ENCODE measurements at places on chromosomes 4 and X.

- no peak for DNase-seq
These were observed 73.3 kb downstream of the MANBA start for GRCh38 chr4:102687373-102687981.

- no peak for DNase-seq
These were observed 22.6 kb downstream of the ANXA5 start for GRCh38 chr4:121674191-121674590.

- DNase-seq = no peak
These were observed 240.5 kb downstream of the CFAP47 start for GRCh38 chrX:36160081-36160480.

DNA sequence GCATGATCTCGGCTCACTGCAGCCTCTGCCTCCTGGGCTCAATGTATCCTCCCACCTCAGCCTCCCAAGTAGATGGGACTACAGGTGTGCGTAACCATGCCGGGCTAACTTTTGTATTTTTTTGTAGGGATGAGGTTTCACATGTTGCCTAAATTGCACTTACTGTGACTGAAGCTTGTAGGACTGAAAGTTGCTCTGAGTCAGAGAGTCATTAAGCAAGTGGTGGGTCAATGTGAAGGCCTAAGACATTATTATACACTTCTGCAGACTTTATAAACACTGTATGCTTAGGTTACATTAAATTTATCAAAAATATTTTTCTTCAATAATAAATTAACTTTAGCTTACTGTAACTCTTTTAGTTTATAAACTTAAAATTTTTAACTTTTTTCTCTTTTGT, 170.2 kb downstream of the FAT4 start:
- DNase-seq = no peak

- no peak for DNase-seq
These were observed 36.3 kb upstream of the ZFX start for GRCh38 chrX:24113181-24113580.

DNA sequence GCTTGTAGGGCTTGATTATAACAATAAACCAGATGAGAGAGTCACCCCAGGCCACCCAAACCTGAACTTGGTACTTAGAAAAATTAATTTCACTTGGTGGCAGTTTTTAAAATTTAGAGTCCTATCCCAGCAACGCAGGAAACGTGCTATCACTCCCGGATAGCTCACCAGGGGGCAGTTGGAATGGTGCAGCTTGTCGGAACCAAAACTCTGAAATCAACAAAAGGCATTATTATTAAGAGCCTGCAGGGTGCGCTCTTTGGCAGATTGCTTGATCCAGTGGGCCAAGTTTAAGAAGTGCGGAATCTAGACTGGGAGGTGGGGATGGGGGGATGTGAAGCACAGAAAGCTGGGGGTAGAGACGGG, 2.4 kb downstream of the FRAS1 start:
- no peak for DNase-seq

DNA sequence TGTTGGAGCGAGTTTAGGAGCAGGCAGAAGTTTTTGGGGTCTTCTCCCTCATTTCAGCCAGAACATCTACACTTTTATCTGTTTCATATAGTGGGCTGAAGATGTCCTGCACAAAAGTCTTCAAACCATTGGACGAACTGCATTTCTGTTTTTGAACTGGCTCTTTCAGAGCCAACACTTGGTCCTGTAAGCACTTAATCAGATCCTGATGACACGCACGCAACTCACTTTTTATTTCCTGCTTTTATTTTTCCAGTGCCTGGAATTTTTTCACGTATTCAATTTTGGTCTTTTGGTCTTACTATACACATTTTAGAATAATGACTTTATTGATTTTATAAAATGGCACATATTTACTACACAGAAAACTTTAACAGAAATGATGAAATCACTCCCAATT, 40.2 kb upstream of the NKX3-2 start:
- no peak for DNase-seq

GRCh38 chr4:148735432-148736155, 293.4 kb upstream of the NR3C2 start:
- no peak for DNase-seq

- DNase-seq = no peak
These were observed 50.6 kb downstream of the JADE1 start for GRCh38 chr4:128859887-128860677.

- DNase-seq = peak; percentile 89
These were observed at the start of gene CDKN2AIP for GRCh38 chr4:183444214-183445096. TSS of gene CDKN2AIP (plus strand) at chr4:183444636. CDS start at chr4:183444798, 162 bp downstream.

DNA sequence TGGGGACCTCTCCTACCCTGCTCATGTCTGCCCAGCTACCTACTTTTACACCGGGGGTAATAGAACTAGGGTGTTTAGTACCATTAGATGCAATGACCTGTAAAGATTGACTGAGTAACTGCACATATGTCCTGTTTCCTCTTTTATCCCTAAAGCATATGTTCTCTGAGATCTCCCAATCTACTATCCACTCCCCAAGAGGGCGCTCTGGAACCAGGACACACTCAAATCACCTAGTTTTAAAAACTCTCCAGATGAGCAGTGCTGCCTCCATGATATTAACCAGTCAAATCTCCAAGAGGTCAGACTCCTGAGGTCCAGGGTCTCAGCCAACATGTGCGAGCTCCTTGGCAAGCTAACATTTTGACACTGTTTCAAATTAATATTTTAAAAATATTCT, 87.0 kb upstream of the TSPAN5 start:
- DNase-seq = no peak

DNA sequence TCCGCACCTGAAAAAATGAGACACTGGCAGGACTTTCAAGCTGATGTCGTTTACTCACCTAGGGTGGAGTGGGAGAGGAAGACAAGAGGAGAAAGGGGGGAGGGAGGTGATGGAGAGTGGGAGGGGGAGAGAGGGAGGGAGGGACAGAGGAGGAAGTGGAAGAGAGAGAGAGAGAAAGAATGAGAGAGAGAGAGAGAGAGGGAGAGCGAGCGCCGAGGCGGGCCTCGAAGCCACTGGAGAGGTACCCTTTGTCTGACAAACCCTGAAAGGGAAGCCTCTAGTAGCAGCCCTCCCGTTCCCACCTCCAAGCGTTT, 296 bp upstream of the ADGRL3 start:
- no peak for DNase-seq

GRCh38 chrX:106286053-106286650, 118.0 kb downstream of the PWWP3B start:
- DNase-seq = no peak

GRCh38 chr4:109729117-109729717, 653 bp downstream of the PLA2G12A start:
- no peak for DNase-seq

DNA sequence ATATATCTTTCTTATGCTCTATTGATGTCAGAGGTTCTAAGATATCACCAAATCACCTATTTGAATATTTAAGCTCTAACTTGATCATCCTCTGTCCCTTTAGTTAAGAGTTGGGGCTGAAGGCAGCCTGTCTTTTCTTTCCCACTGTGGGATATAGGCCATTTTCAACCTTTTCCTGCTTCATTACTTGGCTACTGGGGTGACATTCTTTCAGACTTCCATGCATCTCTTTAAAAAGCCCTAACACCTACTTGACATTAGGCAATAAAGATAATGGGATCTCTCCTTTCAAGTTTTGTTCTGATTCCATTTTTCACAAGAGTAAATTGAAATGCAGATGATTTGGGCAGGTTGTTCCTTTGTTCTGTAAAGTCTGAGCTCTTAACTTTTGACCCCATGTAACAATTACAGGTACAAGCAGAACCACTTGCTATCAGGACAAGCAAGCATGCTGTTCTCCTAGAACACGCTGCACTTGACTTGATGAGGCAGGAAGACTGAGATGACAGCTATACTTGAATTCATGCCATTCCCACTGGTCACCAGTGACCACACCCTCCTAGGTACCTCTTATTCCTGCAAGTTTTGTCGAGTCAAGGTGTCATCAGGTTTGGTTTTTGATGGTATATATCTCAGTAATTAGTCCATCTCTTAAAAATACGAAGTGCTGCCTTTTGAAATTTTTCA, 18.2 kb downstream of the HOPX start:
- no peak for DNase-seq

GRCh38 chr4:67475155-67475554, 70.1 kb downstream of the CENPC start:
- no peak for DNase-seq

GRCh38 chr4:94395562-94395961, 52.9 kb upstream of the HPGDS start:
- DNase-seq = no peak

DNA sequence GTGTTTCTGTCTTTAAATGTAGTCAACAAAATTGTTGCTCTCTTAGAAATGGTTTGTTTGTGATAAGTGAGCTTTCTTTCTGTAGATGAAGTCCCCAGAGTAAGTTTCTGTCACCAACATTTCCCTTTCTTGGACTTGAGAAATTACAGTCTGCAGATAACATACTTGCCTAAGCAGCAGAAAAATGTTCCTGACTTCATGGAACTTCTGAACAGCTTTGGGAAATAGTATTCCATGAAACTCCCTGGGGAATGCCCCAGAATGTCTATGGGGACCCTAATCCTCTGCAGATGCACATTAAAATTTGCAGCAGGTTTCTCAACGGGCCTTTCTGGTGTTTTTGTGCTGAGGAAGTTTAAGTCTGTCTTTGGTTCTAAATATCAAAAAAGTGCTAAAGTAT, 38.6 kb upstream of the NEIL3 start:
- DNase-seq = no peak

DNA sequence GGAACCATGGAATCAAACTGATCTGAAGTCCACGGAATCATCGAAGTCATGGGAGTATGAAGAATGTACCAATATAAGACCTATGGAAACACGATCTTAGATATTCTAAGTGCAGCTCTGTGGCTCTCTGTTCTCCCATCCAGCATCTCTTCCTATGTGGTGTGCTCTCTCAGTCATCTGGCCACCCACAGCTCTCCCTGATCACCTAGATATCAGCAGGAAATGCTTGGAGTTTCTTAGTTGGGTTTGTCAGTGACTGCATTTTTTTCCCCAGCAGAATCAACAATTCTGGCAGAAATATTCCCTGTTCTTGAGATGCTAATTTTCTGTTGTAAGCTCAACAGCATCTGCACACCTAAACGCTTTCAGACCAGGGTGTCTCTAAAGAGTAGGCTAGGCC, 94.1 kb downstream of the GC start:
- DNase-seq = no peak

DNA sequence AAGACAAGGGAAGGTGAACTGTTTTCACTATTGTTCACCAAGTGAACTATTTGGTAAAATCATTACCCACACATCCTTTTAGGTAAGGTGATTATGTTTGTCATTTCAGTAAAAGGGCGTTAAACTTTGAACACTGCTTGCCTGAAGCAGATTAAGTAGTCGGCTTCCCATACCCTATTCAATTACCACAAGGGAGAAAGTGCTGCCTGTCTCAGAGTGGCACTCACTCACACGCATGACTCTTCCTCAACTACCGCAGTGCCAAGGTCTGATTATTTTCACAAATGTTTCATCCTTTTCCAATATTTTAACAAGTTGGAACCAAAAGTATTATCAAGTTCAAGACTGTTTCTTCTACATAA, 11.0 kb downstream of the VEGFC start:
- no peak for DNase-seq

DNA sequence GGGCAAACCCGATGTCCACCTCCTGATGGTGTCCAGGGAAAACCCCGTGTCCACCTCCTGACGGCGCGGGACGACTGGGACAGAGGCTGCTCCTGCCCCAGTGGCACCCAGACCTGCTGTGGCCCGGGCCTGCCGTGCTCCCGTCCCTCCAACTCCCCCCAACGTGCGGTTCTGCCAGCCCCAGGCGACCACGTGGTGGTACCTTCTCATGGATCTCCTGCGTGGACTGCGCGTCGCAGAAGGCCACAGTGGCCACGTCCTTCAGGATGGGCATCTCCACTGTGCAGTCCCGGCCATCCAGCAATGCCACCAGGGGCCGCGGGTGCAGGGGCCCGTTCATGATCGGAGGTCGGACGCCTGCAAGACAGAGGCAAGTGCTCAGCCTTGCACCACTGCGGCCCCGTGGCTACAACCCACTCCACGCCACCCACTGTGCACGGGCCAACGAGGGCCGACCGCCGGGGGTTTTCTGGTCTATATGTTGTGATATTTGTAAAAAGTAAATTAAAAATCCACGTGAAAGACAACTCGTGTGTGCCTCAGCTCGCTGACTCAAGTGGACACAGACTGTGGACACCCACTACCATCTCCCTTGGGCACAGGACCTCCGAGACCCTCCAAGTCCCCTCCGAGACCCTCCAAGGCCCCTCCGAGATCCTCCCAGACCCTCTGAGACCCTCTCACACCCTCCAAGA, 10.8 kb downstream of the CTBP1 start:
- DNase-seq = no peak

- no peak for DNase-seq
These were observed 51.5 kb downstream of the SPATA18 start for GRCh38 chr4:52102587-52102986.

DNA sequence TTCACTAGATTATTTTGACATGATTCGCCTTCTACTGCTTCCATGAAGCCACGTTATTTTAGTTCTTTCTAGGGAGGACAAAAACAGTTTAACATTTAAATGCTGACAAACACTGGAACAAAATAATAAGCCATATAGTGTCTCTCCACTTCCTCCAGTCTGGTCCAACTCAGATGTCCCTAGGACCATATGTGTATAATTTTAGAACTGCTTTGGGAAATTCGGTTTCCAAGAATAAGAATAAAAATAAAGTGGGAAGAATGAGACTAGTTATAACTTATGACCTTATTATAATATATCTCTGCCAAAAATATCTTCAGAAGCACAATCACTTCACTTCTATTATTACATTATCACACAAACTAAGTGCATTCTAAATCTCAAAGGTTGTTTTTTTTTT, 164.4 kb upstream of the POF1B start:
- DNase-seq = no peak

DNA sequence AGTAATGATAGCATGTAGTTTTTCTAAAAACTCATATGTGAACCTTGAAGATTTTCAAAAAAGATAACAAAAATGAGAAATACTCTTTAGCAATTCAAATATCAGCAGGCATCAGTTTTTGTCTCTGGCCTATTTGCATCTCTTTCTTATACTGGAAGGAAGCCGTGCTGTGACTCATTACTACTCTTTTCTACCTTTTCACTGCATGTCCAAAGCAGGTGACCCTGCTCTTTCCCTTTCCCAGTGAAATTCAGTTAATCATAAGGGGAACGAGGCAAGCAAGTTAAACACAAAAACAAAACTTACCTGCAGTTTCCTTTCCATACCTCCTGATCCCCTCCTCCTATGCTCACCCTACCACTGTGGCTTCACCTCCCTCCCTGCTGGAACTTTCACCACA, 9.3 kb downstream of the SPATA4 start:
- DNase-seq = no peak

- DNase-seq = no peak
These were observed 9.9 kb downstream of the TMSB4X start for GRCh38 chrX:12984603-12985319.

- DNase-seq = peak; percentile 19
These were observed 164.4 kb downstream of the QDPR start for GRCh38 chr4:17347445-17347844.

DNA sequence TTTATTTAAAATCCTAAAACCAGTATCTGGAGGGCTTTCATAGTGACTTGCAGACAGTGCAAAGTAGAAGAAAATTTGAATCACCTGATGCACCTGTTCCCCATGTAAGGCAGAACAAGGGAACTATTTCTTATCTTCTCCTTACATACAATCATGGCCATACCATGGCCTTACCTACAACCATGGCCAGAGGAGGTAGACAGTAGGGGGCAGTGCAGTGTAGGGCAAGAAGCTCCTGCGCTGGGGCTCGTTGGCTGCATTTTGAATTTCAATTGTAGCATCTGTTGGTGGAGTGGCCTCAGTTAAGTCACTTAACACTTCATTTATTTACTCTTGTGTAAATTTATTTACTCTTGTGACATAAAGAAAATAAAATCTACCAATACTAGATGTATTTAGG, 33.0 kb downstream of the GALNTL6 start:
- DNase-seq = no peak
